ENCODE measurements at places on chromosomes 16 and 17.

GRCh38 chr17:39651923-39652586 is 13.1 kb upstream of the TCAP start:
- no peak for DNase-seq

- no peak for DNase-seq
Measured at GRCh38 chr16:17067882-17068281, 402.9 kb downstream of the XYLT1 start.

- no peak for DNase-seq
Measured at GRCh38 chr16:87263418-87264052, 53.7 kb downstream of the C16orf95 start.

GRCh38 chr16:4435337-4436067 is 9.8 kb downstream of the DNAJA3 start:
- DNase-seq = no peak

DNA sequence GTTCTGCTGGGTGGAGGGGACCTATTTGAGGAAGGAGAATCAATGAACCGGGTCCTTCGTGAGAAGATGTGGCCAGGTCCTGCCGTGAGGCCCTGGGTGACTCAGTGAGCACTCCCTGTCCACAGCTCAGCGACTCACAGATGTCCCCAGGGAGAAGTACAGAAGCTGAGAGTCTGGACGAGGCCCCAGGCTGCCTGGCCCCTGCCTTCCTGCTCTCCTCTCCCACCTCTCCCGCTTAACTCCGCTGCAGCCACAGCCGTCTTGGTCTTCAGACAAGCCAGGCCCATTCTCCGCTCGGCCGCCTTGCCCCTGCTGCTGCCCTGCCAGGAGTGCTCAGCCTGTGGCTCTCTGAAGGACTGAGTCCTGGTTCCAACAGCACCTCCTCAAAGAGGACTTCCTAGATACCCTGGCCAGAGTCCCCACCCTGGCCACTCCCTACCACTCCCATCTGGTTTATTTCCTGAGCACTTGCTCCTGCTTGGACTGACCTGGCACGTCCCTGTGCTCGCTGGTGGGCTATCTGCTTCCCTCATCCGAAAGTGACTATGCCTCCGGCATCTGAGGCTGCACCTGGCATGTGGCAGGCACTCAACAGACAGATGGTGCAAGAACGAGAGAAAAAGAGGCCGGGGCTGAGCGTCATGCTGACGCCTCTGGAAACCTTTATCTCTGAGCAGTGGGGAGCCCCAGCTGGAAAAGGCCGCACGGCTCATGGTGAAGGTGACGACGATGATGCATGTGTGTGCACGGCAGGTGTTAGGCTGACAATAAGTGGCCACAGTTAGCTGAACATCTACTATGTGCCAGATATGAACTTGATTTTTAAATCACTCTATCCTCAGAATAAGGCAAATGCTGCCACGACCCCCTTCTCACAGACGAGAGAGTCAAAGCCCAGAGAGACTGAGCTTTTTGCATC is 9.2 kb upstream of the TNFRSF13B start:
- DNase-seq = no peak

DNA sequence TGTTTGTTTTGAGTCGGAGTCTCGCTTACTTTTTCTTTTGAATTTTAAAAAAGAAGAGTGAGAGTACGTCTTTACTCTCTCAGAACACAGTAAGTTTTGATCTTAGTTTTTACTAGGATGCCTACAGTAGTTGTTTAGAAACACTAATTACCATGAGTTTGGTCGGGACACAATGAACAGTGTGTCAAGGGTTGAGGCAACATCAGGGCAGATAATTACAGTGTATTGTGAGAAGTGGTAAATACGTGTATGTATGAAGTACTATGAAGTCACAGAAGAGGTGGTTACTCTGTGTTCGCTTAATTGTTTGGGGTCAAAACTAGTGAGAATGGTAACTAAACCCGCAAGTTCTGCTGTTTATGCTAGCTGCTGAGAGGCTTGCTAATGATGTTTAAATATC is 18.2 kb downstream of the PAFAH1B1 start:
- no peak for DNase-seq

- DNase-seq = no peak
Measured at GRCh38 chr16:70725912-70726828, 40.3 kb upstream of the MTSS2 start.

- no peak for DNase-seq
Measured at GRCh38 chr16:69703638-69704037, 22.7 kb downstream of the NQO1 start.

DNA sequence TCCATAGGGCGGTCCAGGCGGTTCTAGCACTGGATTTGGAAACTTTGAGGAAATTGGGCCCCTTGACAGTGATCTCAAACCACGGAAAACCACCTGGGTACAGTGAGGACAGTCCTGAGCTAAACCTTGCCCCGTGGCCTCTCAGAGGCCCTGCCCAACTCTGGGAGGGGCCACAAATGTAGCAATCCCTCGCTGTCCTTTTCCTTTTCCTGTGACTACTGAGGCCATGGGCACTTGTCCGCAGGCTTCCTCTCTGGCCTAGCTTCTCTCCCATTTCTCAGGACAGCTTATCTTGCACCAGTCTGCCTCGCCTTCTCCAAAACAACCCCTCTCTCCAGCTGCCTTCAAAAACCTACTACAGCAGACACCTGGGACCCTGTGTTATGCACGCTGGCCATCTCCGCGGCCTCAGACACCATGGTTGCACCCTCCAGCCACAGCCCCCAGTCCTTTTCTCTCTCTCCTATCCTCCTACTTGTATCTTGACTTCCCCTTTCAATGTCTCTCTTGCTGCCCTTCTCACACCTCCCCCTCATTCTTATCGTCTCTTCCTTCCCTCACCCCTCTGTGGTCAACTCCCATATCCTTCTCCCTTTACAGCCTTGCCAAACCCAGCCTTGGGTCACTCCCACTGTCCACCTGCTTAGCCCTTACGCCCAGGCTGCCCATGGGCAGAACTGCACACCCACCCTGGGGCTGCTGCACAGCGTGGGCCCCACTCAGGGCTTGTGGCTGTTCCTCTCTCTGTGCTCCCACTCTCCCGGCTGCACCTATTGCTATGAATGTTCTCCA is 7.6 kb downstream of the SCPEP1 start:
- DNase-seq = peak; percentile 94

- no peak for DNase-seq
Measured at GRCh38 chr17:66123163-66123562, 68.8 kb downstream of the CEP112 start.

GRCh38 chr17:1024076-1024475 is 27.1 kb downstream of the TIMM22 start:
- no peak for DNase-seq

DNA sequence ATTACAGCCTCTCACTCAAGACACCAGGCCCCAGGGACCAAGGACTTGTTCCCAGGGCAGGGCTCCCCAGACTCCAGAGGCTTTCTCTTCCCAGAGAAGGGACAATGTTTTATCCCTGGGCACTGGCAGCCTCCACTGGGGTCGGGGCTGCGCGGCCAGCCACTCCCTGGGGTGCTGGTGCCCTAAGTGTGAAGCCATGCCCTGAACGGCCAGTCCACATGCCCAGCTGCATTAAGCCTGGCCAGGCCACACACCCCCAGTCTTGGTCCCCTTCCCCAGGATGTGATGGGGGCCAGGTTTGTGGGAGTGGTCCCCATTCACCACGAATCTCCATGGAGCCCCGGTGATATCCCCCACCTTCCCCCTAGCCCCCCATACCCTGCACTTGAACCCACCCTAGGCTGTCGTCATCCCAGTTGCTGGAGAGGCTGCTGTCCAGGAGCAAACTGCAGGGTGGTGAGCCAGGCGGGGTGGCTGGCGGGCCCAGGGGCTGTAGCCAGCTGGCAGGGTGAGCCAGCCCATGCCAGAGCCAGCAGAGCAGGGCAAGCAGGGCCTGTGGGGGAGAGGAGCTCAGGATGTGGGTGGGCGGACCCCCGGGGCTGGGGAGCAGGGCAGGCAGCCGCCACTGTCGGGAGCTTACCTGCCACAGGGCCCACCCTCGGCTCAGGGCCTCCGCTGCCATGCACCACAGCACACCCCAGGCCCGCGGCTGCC is 4.6 kb downstream of the PAQR4 start:
- no peak for DNase-seq

DNA sequence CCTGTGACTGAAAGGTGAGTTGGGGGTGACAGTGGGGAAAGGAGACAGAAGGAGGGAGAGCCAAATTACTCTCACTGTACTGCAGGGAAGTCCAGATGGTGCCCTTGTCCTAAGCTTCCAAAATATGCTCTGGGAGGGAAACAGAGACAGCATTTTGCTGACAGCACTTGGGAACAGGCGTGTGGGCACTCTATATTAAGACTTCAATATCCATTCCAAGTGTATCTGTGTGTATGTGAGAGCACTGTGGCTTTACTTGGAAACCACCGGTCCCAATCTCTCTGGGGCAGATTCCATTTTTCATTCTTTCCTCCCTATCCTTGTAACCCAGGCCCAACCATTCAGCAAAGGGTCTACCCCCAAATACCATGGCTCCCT is 407.3 kb downstream of the UTP18 start:
- DNase-seq = no peak

DNA sequence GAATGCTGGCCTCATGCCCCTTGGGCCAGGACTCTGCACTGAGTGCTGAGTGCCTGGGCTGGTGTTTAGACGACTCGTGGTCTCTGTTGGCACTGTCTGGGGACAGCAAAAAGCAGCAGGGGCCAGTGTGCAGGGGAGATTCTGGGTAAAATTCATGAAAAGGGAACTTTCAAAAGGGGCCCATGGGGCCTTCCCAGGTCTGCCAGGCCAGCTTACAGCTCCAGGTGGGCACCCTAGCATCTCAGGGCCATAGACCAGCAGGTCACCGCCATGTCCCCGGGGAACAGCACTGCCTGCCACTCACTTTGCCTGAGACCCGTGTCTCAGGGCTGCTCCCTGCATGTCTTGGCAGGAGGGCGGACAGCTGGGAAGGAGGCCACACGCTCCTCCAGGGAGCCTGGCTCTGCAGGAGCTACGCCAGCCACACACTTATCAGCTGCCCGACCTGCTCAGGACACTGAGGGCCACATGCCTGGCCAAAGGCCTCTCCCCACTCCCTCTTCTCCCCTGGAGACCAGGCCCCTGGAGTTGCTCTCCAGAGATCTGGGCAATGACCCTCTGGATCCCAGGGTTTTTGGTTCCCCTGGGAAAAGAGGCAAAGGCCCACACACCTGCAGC is 8.8 kb upstream of the FASN start:
- no peak for DNase-seq

GRCh38 chr17:28937044-28937729 is 14.1 kb downstream of the PHF12 start:
- DNase-seq = no peak

GRCh38 chr17:20925954-20926353 is 116.9 kb downstream of the USP22 start:
- DNase-seq = no peak

- no peak for DNase-seq
Measured at GRCh38 chr16:59169168-59169567, 435.1 kb upstream of the GOT2 start.

GRCh38 chr17:67922503-67922902 is 73.8 kb downstream of the C17orf58 start:
- DNase-seq = no peak

- no peak for DNase-seq
Measured at GRCh38 chr17:75468291-75468754, 11.9 kb downstream of the TMEM94 start.

DNA sequence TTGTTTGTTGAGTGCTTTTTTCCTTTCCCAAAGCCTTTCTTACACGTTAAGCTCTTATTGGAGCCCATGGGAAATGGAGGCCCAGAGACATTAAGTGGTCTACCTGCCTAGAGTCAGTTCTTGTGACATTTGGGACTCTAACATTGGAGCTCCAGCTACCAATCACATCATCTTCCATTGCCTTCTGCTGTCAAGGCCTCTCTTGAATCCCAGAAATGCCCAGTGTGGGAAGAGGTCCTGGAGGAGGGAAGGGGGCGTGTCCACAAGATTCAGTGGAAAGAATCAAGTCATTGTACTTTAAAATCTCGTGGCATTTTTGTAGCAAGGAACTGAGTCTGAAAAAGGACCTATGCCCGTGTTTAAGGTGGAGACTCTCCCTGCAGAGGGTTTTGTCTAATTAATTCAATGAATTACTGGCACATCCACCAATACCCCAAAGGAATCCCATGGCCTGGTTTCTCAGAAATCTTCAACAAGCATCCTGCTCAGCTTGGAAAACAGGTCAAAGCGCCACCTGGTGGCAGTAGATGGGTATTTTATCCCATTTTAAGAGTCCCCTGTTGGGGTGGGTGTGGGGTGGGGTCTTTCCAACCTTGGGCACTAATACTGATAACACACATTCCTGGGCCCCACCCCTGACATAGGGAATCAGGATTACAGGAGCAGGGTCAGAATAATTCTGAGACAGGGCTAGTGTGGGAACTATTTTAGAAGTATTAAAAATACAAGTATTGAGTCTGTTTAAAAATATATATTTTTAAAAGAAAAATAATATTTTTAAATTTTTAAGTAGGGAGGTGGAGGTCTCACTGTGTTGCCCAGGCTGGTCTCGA is 24.6 kb downstream of the GPT2 start:
- peak; percentile 51 for DNase-seq

- DNase-seq = no peak
Measured at GRCh38 chr17:4448197-4448980, 14.6 kb downstream of the SPNS3 start.

DNA sequence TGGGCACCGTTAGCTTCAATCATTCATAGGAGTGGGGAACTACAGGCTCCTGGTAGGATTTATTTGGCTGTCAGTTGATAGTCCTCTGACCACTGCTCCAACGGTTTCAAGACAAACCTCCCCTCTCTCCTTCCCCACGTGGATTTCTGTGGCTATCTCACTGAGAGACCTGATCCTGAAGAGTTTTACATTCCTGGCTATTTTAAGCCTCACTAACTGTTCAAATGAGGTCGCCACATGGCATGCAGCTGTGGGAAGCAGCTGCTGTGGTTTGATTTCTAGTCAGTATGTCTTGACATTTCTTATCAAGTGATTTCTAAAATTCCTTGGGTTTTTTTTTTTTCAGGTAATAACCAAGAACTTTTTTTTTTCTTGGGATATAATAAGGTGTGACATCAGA is 38.3 kb downstream of the CDK5R1 start:
- DNase-seq = no peak

DNA sequence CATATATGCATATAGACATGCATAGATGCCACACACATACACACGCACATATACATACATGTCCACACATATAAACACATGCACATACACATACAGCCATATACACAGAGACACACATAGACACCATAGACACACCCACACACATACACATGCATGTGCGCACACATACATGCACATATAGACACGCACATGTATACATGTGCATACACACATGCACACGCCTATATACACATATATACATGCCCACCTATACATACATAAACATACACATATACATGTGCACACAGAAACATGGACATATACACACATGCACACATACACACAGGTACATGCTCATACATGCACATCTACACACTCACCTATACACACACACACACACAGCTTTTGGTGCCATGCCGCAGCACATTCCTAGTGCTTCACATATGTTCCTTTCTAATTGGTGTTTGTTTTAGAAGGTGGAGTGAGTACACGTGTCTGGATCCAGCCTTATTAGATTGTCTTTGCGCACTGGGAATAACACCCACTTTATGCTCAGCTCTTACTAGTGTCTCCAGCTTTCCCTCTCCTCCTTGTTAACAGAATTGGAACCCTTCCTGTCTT is 198.0 kb downstream of the RPTOR start:
- DNase-seq = no peak
